ENCODE measurements at places on chromosomes 6 and 20.
A peak's percentile ranks its signal among the peaks of the same experiment; 100 is the strongest.

DNA sequence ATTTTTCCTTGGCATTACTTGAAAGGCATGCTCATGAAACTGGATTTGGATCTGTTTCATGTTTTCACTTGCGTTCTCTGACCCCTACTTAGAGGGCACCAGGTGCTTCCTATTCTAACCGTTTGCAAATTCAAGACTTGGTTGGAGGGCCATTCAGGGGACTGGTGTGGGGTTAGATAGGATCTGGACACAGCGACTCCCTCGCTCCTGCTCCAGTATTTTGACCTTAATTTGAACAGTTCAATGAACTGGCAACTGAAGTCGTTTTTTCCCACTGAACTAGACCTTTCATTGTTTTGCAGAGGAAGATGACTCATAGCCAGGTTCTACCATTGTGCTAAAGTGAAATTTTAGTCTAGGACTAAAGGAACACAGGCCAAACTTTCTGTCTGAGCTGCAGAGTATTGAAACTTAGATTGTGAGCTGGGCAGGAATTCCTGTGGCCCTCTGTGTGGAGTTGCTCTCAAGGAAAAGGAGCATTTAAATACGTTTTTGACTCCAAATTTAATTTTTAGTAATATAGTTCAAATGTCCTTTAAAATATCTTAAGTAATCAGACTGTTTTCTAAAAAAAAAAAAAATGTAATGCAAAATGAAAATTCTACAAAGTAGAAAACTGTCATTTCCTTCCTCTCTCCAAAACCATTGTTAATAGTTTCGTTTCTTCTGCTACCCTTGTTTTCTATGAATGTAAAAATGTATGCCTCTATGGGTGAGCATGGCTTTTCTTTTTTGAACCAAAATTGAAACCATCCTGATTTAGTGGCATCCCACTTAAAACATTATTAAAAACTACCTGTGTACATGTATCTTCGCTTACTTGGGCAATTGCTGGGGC is 64.8 kb downstream of the UTRN start:
- no peak for DNase-seq

- no peak for DNase-seq
Observed at GRCh38 chr6:12384357-12384912, 94.3 kb downstream of the EDN1 start.

DNA sequence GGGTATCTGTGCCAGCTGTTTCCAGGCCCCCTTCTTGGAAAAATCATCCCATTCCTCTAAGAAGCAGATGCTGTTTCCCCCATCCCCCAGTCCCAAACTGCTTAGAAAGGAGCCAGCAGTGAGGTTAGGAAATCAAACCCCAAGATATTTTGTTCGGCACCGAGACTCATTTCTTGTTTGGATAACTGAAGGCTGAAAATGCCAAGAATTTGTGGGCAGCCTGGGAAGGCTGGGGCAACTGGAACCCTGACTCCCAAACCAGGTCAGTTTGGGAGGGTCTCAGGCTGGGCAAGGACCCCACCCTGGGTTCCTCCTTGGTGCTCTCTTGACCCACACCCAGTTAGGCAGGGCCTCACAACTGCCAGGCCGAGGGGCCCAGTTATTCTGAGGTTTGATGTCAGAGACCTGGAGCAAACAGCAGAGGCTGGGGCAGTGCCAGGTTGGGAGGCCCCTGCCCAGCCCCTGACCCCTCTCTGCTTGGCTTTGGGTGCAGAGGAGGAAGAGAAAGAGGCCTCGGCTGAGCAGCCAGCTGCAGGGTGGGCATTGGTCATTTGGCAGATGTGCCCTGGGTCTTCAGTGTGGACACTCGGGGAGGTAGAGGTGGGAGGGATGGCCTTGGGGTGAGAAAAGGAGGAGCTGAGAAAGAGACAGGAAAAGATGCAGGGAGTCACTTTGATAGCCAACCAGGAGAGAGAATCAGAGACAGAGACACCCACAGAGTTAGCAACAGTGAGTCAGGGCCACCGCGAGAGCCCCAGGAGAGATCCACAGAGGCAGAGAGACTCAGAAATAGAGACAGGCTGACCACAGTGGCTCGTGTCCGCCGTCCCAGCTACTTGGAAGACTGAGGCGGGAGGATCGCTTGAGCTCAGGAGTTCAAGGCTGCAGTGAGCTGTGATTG is 5.0 kb downstream of the ANGPT4 start:
- DNase-seq: no peak

DNA sequence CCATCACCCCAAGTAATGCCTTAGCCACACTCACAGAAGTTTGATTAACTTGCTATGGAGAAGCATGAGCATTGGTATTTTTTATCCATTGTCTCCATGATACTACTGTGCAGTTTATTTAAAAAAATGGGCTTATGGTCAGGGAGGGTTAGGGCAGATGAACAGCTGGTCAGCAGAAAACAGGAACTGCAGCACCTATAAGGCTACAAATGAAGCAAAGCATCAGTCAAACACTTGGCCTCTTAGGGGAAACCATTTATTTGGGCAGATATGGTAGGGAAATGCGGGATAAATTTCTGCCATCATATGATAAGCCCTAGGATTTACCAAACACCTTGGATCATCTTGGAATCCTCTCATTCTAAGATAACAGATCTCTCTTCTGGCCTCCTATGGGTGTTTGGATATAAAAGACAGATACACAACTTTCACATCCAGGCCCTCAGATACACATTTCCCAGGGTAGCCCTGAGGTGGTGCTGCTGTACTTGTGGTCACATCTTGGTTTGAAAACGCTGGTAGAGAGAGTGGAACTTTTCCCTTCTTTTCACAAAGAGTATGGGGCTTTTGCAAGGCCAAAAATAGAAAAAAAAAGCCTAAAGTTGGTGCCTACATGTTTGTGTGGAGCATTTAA is 42.8 kb upstream of the AHI1 start:
- no peak for DNase-seq

- no peak for DNase-seq
Observed at GRCh38 chr6:141848029-141848890, 284.5 kb upstream of the GJE1 start.

DNA sequence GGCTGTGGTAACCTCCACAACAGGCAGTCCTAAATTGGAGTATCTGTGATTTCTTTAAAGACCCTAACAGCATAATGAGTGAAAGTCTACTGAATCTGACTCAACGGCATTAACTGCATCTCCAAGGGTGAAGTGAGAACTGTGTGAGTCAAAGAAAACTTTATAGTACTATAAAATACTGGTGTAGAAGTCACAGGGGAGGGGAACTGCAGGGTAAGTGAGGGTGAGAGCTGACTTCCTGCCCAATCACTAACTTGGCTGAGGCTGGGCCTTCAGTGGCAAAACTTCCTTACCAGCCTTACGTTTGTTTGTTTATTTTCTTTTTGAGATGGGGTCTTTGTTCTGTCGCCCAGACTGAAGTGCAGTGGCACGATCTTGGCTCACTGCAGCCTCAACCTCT is 109.8 kb downstream of the PTPRK start:
- no peak for DNase-seq

DNA sequence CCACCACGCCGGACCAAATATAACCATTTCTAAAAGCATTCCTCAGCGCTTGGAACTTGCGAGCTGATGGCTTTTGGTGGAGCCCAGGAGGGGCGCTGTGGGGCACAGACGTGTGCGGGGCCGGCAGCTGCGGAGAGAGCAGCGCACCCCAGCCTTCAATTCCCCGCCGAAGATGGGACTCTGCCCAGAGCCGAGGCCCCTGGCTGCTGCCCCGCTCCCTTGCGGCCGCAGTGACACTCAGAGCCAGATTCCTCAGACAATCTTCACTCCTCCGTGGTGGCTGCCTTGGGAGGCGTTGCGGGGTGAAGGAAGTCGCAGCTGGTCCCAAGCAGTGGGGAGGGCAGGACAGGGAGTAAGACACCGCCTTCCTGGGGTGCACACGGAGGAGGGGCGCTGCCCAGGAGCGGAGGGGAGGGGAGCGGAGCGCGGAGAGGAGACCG is 87.7 kb downstream of the TMEM242 start:
- DNase-seq: peak; percentile 64

- no peak for DNase-seq
Observed at GRCh38 chr6:135576055-135576454, 78.5 kb upstream of the AHI1 start.

DNA sequence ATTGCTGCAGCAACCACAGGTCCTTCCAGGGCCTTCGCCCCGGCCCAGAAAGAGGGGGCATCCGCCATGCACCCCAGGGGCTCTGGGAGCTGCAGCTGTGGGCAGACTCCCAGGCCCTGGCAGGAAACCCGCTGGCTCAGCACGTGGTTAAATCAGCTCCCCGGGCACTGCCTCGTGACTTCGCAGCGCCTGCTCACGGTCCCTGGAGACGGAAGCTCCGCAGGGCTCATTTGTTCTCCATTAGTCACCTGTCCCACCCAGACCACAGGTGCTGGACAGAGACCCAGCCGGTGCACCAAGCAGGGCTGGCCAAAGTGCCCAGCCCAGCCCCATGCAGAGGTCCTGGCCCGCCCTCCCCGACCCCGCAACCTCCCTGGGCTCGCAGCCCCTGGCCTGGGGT is 14.7 kb downstream of the KCNQ2 start:
- no peak for DNase-seq

GRCh38 chr20:6999381-6999780 is 231.9 kb downstream of the BMP2 start:
- DNase-seq: no peak

DNA sequence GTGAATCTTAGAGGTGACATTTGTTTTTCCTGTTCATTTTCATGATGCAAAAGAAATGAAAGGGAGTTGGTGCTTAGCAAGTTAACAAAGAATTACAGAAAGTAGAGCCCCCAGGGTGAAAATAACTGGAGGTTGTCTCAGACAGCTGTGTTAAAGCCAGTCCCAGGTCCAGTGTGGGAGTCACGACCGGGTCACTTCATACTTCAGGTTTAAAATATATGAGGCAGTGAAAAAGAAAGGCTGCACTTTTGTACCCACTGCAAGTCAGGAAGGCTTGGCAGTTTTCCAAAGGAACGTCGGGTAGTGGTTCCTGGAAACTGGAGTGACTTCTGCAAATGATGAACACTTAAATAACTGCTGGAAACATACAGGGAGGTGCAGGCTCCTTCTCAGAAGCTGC is 91.5 kb upstream of the THBS2 start:
- DNase-seq: no peak

- DNase-seq: no peak
Observed at GRCh38 chr6:111617149-111617548, 11.5 kb upstream of the TRAF3IP2 start.

DNA sequence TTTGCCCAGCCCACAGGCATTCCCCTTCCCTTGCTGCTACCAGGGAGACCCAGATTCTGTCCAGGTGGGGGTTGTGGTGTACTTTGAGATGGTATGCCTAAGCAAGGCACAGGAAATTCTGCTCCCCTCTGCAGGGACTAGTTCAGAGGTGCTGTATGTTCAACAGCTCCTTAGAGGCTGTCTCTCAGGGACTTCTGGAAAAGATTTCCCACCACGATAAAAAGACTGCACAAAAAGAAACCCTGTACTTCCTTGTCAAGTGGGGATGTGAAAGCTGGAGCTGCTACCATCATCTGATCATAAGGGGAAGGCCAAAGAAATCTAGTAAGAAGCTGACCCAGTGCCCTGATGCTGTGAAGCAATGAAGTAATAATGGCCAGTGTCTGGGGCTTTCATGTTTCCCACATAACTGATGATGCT is 51.5 kb upstream of the SMIM29 start:
- DNase-seq: no peak

- peak; percentile 8 for DNase-seq
Observed at GRCh38 chr6:77034161-77034560, 429.1 kb downstream of the HTR1B start.

DNA sequence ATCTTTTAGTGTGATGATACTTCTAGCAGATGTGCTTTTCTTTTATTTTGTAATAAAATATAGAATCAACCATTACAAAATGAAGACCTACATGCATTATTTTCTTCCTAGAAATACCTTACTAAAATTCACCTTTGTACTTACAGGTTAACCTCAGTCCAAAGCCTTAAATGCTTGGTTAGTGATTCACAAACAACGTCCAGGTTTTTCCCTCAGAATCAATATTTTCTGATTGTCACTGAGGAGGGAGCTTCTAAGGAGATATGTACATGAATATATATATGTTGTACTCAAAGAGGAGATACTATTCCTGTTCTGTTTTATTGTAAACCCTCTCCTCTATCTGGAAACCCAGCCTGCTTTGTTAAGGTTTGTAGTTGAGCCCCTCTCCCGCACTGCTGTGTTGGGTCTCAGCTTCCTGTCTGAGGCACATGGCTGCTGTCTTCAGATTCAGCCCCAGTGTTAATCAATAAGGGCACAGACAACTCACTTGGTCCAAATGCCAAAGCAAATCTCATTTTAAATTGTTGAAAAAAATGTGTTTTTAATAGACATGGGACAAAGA is 33.9 kb upstream of the HS3ST5 start:
- DNase-seq: no peak

- no peak for DNase-seq
Observed at GRCh38 chr20:15296422-15296821, 959.0 kb upstream of the FLRT3 start.

GRCh38 chr20:35978041-35978513 is 9.7 kb downstream of the CNBD2 start:
- no peak for DNase-seq

DNA sequence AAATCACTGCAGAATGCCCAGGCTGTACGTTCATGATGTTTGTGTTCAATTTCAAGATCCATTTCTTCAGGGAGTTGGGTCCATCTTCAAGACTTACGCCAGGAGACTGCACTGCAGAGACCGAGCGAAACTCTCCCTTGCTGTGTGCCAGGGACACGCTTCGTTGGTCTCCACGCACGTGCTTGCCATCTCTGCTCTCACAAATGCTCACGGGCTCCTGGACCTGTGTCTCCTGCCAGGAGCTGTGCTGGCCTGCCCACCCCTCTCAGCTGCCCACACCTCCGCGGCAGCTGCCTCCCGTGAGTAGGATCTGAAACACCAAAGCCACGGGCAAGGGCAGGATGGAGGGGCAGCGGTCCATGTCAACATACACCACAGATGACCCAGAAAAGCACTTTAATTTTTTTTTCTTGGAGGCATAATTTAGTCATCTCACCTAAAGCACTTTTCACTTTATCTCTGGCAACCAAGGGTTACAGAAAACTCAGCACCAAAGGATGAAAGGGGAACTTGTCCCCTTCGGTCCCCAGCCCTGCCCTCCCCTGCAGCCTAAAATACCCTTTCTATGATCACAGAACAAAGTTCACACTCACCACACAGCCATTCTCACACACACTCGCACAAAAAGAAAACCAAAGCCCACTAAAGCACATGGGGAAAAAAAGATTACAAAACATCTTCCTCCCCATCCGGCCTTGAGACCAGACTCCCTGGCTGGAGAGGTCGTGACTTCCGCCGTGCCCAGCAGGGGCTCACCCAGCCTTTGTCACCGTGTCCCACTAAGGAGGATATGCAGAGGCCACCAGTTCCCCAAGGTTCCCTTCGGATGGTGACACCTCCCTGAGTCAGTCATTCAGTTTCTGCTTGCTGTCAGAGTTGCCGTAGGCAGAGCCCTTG is 137.9 kb downstream of the AGPAT4 start:
- DNase-seq: no peak
